ENCODE measurements at places on chromosomes 3 and 15.

DNA sequence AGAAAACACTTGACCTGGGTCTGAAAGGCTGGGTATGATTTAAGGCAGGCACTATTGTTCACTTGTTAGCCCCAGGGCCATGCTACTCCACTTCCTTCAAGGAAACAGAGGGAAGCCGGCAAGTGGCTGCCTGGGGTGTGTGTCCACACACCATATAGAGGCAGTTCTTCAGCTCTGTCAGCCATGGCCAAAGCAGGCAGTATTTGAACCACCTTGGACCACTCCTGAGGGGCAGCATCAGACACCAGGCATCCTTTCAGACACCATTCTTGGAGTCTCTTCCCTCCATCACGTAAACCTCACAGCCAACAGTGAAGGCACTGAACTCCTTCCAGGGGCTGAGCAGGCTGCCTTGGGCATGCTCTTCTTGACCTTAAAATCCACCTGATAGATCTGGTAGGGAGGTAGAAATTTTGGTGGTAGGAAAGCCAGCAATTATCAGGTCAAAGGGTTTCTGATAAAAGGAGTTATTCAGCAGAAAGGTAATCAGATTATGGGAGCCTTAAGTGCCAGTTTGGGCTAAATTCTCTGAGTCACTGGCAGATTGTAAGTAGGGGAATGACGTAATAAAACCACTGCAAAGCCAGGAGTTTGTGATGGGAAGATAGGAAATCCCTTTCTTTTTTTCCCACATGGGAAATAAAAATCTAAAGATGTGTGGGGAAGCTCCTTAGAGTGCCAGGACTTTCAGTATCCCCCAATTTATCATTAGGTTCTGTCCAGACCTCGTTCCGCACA lies 20.2 kb downstream of the TGFBR2 start:
- DNase-seq: no peak

GRCh38 chr15:81000144-81000623 lies 539 bp upstream of the TLNRD1 start:
- DNase-seq: no peak

DNA sequence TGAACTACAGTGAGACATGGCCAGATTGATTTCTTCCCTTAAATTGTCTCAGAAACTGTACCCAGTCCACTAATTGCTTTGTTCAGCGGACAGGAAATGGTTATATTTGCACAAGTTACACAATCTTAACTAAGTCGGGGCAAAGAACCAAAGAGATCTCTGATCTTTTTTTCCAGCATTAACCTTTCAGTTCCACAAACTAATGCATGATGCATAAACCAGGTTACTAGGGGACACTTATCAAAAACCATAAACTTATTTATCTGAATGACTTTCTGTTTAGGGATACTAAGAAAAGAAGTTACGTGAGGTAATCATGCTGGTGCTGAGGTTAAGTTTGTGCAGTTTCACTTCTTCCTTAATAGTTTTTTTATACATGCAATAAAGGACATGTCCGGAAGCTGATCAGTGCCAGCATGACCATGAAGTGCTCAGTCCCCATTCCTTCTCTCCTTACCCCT lies 22.4 kb downstream of the FNDC3B start:
- no peak for DNase-seq

- DNase-seq: no peak
These were observed 5.6 kb upstream of the TRMT10C start for GRCh38 chr3:101556064-101556463.

DNA sequence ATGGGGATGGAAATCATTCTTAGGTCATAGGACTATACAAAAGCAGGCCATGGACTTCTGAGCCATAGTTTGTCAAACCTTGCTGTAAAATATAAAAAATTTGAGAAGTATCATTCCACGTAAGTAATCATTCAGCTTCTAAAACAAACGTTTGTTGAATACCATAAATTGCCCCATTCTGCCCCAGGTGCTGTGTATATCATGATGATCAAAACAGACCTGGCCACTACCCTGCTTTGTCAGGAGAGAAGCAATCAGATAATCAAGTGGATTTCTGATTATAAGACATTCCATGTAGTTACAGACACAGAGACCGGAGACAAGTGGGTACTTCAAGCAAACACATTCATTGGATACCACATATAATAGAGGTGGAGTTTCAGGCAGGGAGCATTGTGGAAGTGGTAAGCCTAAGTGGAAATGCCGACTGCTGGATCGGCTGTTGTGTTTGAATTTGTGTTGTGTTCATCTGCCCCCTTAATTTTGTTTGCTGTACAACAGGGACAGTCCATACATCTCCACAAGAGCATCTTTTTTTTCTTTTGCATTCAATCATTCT lies 61.7 kb downstream of the TGFBR2 start:
- DNase-seq: no peak

DNA sequence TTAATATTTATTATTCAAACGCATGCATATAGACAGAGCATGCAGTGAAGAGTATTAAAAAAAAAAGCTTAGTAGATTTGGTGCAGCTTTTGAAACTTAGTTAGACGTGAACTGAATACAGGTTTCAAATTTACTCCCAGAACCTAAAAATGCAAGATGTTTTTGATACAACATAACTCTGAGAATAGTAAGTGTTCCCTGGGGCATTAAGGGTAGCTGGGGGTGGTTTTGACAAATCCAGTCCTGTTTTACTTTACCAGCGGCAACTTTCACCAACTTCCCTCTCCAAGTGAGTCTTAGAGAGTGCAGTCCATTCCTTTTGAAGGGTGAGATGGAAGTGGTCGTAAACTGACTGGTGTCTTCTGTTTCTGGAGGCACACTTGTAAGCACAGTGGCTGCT lies 11.2 kb downstream of the NCBP2 start:
- no peak for DNase-seq

DNA sequence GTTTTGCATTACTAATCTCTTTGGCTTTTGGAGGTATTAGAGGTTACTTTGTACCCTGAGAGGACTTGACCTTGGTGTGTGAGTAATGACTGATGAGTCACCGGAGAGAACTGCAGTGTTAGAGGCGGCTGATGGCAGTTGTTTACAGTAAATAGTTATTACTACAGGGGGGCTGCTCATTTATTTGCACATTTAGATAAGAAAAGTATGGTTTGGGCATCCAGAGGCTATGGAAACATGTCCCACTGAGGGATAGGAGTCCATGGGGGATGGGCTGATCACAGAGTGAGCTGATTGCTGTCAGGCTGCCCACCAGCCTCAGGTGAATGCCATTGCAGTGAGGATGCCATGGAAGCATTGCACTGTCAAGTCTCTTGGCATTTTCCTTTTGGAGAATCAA lies 17.3 kb upstream of the STAC start:
- DNase-seq: no peak

- no peak for DNase-seq
These were observed 28.1 kb downstream of the NR1I2 start for GRCh38 chr3:119810018-119810435.

DNA sequence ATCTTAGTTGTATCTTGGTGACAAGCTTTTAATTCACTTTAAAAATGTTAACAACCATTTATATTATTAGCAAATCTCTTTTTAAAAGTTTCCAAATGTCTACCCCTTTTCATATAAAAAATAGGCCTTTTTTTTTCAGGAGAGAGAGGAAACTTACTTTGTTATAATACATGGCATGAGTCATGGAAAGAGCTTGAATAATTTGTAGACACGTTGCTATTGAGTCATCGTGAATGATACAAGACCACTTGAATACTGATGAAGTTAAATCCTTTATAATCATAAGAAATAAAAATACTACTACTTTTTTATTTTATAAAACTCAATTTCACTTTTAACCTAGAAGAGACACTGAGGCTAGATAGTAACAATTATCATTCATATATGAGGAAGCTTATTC lies 70.3 kb upstream of the BBX start:
- DNase-seq: no peak

DNA sequence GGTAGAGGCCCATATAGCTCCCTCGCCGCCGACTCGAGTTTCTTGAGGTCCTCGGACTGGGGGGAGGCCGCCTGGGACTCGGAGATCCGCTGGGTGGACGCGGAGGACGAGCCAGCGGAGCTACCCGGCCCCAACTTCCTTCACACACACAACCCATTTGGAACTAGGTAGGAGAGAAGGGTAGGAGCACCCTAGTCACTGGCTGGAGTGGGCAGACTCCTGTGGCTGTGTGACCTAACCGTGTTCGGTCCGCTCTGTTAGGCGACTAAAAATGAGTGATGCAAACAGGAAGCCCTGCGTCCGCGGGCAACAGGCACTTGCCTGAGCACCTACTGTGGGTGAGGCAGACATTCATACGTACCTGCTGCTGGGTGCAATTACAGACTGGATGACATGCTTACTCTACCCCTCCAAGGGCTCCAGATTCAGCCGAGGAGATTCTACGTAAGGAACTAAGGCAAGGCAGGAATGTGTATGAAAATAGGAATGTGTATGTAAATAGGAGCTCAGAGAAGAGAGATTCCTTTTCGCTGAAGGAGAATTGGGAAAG lies 4.6 kb upstream of the SIN3A start:
- DNase-seq: peak; percentile 40

DNA sequence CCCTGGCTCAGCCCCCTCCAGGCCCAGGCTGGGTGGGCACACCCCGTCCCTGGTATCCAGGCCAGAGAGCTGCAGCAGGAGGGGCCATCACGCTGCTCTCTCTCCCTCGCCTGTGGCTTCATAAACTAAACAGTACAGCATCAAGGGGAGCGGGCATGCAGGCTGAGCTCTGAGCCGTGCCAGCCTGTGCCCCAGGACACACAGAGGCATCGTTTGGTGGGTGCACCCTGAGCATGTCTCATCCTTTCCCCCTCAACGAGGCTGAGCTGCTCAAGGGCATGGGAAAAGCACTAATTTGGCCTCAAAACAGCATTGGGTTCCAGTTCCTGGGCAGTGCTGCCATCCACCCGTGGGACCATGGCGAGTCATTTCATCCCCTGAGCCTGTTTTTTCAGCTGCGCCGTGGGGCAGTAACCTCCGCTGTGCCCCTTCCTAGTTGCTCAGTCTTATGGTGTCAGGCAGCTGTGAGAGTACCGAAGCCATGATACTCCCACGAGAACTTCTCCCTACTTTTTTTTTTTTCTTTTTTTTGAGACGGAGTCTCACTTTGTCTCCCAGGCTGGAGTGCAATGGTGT lies 79.6 kb downstream of the CPN2 start:
- no peak for DNase-seq

DNA sequence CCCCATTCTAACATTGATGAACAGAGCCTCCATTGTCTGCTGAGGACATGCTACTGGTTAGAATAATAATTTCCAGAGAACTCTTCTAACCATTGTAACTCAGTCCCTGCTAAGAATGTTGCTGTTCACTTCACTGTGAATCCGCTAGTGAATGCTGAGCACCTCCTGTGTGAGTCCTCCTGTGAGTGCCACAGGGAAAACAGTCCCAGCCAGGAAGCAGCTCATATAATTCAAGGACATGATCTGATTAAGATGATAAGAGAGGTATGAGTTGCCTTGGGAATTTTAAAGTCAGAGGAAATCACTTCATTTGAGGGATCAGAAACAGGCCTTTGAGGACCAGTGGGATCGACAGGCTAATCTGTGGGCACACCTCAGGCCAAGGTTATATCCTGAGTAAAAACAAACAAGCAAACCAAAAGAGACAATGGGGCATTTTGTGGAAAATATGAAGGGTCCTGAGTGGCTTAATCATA lies 33.9 kb upstream of the GPR160 start:
- DNase-seq: no peak

- DNase-seq: no peak
These were observed 2.7 kb downstream of the C3orf22 start for GRCh38 chr3:126555795-126556636.

- DNase-seq: no peak
These were observed 82.7 kb upstream of the SOX2 start for GRCh38 chr3:181629029-181629428.

GRCh38 chr15:34126522-34126921 lies 24.6 kb downstream of the PGBD4 start:
- DNase-seq: no peak

DNA sequence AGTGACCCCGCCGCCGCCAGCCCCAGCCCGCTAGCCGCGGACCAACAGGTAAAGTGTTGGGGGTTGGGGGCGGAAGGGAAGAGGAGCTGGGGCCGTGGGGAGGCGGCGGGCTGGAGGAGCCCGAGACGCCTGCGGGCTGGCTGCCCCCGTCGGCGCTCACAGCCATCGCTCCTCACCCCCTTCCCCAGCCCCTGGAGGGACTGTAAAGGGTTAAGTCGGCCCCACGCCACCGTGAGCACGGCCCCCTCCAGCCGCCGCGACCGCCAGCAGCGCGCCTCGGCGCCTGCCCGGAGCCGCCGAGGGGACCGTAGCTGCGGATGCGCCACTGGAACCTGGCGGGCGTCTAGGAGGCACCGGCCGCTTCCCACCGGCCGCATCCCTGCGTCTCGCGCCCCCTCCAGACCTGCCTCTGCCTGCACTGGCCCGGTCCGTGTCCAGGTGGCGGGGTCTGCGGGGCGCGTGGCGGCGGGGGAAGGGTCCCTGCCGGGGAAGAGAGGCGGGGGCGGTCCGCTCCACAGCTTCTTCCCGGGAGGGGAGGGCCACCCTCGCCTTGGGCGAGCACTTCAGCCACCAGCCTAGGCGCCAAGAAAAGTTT lies 522 bp downstream of the MED12L start:
- peak; percentile 13 for DNase-seq

DNA sequence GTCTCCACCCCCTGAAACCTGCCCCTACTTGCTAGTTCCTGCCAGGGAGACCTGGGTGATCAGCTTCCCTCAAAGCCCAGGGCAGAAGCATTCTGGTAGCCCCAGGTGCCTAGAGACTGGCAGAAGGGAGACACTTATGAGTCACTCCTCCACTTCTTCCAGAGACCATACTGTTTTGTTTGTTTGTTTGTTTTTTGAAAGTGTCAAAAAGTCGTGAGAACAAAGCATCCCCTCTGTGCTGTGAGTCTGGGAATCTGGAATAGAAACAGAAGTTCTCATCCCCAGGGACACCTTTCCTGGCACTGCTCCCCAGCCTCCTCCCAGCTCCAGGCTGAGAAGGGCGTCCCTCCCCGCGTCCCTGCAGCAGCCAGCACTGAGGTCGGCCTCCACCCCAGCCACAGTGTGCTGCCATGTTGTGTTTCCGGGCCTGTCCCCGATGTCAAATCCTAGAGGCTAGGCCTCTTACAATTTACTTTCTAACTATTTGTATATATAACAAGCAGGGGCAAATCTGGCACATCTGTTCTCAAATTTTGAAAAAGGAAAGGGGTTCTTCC lies 573.0 kb downstream of the RBMS3 start:
- no peak for DNase-seq

- no peak for DNase-seq
These were observed 54.9 kb upstream of the CCR2 start for GRCh38 chr3:46298871-46299607.

GRCh38 chr3:57982561-57983243 lies 25.5 kb upstream of the FLNB start:
- no peak for DNase-seq

- no peak for DNase-seq
These were observed 78.3 kb upstream of the ICE2 start for GRCh38 chr15:60557191-60557618.

- no peak for DNase-seq
These were observed 39.6 kb downstream of the DAPK2 start for GRCh38 chr15:64006642-64007041.

- DNase-seq: no peak
These were observed 960.2 kb upstream of the NR2F2 start for GRCh38 chr15:95370291-95370690.

- no peak for DNase-seq
These were observed 28.4 kb downstream of the HDAC11 start for GRCh38 chr3:13508496-13508895.

GRCh38 chr3:139113231-139113992 lies 68.7 kb upstream of the PRR23C start:
- no peak for DNase-seq
